ENCODE measurements at places on chromosomes 11 and 22.

GRCh38 chr11:86916330-86916729 lies 38.9 kb downstream of the FZD4 start:
- DNase-seq: no peak

- DNase-seq: no peak
Measured at GRCh38 chr11:119983240-119983732, 154.6 kb downstream of the TRIM29 start.

DNA sequence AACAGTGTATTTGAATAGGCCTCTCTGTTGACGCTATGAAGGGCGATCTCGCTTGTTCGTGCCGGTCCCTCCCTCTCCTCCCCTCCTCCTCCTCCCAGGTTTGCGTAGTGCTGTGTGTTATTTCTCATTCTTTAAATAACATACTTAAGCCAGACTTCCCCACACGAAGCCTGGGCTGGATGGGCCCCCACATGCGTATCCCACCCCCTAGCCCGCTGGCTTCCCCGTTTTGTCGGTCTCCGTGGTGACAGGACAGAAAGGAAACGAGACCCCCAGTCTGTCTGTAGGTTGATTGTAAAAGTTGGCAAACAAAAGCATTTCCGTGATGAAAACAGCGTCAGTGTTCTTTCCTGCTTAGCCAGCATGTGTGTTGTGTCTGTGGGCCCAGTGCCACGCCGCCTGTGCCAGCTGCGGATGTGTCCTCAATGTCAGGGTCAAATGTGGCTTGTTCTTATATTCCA lies 27.3 kb downstream of the FAM118A start:
- DNase-seq: no peak

GRCh38 chr11:109051200-109051599 lies 370.8 kb upstream of the C11orf87 start:
- no peak for DNase-seq

DNA sequence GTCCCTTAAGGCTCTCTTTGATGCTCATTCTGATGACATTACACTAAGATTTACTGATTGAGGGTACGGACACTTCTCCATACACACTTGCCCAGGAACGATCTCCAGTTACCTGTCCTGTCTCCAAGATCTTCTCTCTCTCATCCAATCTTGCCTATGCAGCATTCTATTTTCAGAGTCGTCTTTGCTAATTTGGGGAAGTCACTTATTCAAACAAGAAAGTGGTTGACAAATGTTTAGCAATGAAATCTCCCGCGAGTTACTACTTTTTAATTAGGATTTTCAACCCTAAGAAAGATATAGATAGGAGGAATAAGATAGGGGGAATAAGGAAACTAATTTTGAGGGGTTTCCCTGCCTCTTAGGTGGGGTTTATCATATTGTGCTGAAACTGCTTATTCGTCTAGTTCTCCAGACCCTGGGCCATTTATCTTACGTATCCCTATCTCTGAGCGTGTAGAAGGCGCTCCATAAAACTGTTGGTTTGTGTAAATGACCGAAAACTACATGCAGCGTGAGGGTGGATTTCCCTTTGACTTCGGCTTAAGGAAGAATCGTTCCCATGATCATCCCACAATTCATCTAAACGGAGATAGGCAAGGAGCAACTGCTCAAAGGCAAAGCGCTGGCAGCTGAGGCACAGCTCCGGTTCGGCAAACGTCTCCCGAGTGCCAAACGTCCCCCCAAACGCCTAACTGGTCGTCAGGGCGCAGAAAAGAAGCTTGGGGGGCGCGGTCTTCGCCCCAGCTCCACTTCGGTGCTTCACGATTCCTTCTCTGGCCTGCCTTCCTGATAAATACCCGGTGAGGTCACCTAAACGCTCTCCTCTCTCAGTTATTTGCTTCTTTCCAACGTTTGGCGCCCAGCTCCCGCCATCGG lies 804 bp downstream of the APIP start:
- DNase-seq: no peak

GRCh38 chr11:77395460-77396173 lies 78.3 kb downstream of the PAK1 start:
- no peak for DNase-seq

DNA sequence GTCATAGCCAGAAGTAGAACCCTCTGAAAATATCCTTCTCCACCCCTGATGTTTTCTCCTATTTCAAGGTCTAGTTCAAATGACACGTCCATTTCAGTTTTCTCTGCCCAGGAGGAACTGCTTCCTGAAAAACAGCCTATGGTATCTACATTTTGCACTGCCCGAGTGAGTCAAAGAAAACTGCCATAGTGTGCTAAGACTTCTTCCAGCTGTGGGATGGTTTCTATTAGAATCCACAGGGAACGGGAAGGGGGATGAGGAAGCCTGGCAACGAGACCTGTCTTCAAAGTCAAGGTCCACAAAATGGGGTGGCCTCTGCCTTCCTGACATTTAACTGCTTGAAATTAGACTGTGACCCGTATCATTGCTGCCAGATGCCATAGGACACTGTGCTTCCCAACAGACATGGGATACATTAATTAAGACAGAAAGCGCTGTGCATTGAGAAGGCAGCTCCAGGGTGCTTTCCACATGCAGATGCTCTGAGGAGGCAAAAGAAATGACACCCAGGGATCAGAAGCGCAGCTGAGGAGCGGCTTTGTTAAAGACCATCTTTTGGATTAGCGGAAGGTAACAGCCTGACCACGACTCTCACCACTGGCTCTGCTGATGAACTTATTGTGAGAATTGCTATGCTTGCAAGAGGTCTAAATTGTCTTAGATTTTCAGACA lies 39.4 kb upstream of the NUP50 start:
- no peak for DNase-seq

DNA sequence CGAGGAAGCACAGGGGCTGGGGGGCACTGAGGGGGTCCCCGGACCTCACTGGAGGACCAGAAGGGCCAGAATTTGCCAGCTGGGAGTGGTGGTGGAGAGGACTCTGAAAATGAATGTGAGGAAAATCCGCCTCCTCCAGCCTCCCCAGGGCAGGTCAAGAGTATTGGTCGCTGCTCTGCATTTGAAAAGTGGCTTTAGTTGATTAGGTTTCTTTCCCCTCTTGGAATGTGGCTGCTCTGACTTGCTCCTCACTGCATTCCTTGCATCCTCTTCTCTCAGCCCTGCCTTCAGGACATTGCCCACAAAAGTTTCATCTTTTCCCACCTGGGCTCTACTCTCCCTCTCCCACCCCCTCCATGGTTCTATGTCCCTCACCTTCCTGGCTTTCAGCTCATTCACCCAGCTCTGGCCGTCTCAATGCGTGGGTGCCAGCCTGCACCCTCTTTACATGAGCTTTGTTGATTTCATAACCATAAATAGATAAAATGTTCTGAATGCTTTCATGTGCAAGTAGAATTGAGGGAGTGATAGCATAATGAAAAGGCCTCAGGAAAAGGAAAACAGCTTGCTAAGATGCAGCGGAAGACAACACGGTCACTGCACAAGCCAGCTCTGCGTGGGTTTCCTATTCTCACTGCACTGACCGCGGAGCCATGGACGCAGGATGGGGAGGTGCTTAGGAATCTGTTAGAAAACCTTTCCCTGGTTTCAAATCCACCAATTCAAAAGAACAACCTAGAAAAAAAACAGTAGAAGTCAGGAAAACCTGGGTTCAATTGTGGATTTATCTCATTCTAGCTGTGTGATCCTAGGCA lies 6.5 kb upstream of the NPAS4 start:
- no peak for DNase-seq

DNA sequence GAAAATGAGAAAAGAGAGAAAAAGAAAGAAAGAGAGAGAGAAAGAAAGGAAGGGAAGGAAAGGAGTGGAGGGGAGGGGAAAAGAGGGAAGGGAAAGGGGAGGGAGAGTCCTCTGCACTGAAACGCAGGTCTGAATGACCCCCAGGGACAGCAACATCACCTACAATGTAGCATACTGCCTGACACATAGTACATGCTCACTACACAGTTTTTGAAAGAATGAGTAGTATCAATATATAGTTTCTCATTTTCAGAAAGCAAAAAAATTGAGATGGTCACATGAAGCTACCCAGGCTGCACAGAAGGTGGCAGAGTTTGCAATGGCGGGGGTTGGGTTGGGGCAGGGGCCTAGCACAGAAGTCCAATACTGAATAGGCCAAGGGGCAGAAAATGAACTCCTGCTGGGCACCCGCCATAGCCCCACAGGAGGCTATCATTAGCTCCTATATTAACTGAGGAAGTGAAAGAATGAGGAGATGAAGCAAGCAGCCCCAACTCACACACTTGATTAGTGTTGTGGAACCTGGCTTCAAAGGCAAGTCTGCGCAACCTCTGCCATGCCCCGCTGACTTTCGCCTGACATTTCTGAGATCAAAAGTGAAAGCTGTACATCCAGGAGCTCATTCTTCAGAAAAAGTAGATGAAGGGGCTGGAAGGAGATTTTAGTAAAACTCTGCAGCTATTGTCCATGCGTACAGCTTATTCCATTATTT lies 241.2 kb upstream of the SYN3 start:
- DNase-seq: no peak

- no peak for DNase-seq
Measured at GRCh38 chr11:62976109-62976508, 8.7 kb downstream of the SLC22A6 start.

DNA sequence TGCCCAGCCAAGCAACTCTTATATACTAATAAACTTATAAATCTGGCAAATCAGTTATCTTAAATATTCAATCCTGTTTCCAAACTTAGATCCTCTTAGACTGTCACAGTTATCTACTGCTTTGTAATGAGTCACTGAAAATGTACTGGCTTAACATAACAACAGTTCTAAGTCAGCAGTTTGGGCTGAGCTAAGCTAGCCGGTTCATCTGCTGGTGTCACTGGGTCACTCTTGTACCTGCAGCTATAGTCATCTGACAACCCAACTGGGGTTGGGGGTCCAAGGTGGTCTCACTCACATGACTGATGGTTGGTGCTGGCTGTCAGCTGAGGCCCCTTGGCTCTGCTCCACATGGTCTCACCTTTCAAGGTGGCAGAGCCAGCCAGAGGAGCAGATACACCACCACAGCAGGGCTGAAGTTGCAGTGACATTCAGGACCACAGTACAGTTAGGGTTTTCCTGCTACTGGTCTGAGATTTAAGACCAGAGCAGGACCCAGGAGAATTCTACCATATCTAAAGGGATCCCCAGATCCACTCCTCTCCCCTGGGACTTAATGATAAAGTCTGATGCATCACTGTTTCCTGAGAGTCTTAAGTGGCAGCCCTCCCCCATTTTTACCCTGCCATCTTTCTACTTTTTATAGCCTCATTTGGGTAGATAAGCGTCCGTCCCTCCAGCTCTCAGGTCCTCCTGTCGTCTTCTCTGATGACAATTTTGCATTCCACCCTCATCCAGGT lies 7.9 kb upstream of the MACROD1 start:
- DNase-seq: no peak

- DNase-seq: no peak
Measured at GRCh38 chr11:45056529-45056928, 89.9 kb upstream of the PRDM11 start.

- DNase-seq: no peak
Measured at GRCh38 chr11:28526406-28526751, 418.2 kb downstream of the METTL15 start.

- DNase-seq: peak; percentile 83
Measured at GRCh38 chr22:50620593-50621355, 7.2 kb downstream of the ARSA start.

- DNase-seq: no peak
Measured at GRCh38 chr22:47457021-47457420, 694.6 kb downstream of the TBC1D22A start.

GRCh38 chr11:23423104-23423503 lies 562.8 kb upstream of the CCDC179 start:
- no peak for DNase-seq

DNA sequence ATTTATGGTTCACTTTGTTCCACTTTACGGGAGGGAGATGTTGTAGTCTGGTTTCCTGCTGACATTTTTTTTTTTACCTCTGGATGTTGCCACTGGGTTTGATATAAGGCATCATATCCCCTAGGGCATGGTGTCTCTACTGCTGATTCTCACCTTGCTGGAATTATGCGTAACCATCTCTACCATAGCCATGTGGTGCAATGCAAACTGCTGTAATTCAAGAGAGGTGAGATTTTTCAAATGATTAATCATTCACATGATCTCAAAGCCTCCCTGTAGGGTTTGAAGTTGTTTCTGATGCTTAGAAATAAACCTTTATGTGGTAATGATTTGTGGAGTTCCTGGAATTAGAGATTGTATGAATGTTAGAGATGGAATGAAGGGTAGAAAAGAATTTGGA lies 13.0 kb downstream of the MS4A3 start:
- DNase-seq: no peak

DNA sequence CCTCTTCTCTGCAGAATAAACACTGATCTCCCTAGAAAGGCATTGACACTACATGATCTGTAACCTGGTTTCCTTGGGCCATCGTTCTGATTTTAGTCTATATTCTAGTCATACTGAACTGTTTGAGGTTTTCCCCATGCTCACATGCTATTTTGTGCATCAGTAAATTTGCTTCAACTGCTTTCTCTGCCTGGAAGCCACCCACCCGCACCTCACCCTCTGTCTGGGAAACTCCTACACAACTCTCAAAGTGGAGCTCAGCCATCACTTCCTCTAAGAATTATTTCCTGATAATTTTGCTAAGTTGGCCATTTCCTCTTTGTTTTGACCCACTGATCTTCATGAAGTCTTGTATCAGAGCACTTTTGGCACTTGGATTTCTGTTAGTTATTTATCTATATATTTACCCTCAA lies 36.1 kb downstream of the MMP20 start:
- peak; percentile 85 for DNase-seq

GRCh38 chr11:116207421-116208141 lies 565.2 kb downstream of the BUD13 start:
- DNase-seq: no peak

- no peak for DNase-seq
Measured at GRCh38 chr11:1847006-1847735, 5.7 kb upstream of the LSP1 start.

GRCh38 chr11:67177399-67178281 lies 58.6 kb downstream of the KDM2A start:
- no peak for DNase-seq

DNA sequence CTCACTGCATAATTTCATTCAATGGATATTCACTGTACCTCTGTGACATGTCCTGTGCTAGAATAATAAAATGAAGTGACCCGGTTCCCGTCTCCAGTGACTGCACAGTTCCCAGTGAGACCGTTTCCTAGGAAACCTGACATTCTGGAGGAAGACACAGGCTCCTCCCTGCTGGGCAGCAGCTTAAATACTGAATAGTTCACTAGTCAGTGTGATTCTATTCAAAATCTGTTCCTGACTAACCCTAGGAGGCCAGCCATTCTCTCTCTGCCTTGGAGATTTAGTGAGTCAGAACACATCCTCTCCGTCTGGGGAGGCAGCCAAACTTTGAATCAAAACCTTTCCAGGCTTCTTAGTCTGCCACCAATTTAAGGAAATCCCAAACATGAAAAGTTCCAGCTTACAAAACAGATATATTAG lies 11.3 kb downstream of the TRIM66 start:
- DNase-seq: no peak

DNA sequence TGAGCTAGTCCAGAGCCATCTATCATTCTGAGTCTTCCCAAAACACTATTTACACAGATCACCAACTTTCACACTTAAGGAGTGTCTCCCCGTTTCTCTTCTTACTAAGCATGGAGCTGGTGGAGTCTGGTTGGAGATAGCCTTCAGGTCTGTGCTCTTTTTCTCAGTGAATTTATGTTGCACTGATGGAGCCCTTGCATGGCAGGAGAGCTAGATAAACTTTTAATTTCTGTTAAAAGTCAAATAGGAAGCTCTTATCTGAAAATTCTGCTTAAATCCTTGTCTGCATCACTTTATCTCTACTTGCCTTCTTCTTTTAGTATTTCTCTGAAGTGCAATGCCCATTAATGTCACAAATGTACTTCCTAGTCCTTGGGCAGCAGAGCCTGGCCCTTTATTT lies 63.4 kb downstream of the ST3GAL4 start:
- no peak for DNase-seq

- no peak for DNase-seq
Measured at GRCh38 chr22:31363885-31364465, 17.8 kb upstream of the PATZ1 start.
